ENCODE measurements at places on chromosomes 6 and 20.

DNA sequence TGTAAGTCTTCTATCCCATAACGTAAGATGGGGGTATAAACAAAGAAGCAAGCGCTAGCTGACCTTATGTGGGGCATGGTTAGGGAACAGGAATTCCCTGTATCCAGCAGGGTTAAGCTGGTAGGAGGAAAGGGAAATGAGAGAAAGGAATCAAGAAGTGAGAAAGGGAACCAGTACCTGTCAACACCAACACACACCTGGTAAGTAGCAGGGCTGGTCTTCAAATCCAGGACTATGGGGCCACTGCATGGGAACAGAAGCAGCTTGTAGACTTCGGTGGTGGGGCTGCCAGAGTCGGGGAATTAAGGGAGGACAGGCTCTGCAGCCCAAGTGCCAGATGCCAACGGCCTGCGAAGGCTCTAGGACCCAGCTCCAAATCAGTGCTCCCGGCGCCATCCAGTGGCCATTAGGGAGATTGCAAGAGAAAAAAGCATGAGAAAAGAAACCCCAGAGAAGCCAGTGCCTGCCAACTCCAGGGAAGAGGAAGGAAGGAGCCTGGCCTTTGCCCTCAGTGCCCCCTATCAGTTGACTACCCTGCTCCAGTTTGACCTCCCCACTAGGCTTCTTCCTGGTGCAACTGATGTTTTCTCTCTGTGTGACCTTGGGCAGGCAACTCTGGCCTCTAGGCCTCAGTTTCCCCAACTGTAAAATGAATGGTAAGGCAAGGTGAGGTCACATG, 15.8 kb upstream of the RBPJL start:
- DNase-seq = peak; percentile 77

DNA sequence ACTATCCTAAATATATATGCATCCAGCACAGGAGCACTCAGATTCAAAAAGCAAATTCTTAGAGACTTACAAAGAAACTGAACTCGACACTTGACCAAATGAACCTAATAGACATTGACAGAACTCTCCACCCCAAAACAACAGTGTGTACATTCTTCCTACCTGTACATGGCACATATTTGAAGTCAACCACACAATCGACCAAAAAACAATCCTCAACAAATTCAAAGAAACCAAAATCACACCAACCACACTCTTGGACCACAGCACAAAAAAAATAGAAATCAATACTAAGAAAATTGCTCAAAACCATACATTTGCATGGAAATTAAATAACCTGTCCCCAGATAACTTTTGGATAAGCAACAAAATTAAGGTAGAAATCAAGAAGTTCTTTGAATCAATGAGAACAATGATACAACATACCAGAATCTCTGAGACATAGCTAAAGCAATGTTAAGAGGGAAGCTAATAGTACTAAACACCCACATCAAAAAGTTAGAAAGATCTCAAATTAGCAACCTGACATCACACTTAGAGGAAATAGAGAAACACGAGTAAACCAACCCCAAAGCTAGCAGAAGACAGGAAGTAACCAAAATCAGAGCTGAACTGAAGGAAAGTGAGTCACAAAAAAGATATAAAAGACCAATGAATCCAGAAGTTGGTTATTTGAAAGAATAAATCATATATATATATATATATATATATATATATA, 12.5 kb upstream of the TREM1 start:
- DNase-seq = no peak

- DNase-seq = no peak
Measured at GRCh38 chr6:14442242-14442641, 324.7 kb downstream of the CD83 start.

DNA sequence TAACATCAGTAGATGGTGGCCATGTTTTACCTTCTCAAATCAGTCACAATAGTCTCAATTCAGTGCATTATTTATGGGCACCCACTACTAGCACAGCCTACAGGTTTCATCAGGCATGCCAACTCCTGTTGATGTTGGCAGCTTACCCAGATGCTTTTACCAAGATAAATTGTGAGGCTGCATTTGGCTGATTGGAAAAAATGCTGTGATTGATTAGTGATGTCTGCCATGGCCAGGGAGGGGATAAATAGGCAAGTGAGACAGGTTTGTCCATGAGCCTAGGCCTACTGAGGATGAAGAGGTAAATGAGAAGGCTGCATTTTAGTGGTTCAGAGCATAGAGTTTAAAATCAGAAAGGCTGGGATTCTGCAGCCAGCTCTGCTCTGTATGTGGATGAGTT, 227.1 kb downstream of the NFATC2 start:
- no peak for DNase-seq

- no peak for DNase-seq
Measured at GRCh38 chr6:46638650-46639049, 14.0 kb downstream of the CYP39A1 start.

- DNase-seq = peak; percentile 58
Measured at GRCh38 chr20:50472693-50473664, 37.2 kb upstream of the PTPN1 start.

- no peak for DNase-seq
Measured at GRCh38 chr6:43695967-43696291, 8.3 kb upstream of the MRPS18A start.

DNA sequence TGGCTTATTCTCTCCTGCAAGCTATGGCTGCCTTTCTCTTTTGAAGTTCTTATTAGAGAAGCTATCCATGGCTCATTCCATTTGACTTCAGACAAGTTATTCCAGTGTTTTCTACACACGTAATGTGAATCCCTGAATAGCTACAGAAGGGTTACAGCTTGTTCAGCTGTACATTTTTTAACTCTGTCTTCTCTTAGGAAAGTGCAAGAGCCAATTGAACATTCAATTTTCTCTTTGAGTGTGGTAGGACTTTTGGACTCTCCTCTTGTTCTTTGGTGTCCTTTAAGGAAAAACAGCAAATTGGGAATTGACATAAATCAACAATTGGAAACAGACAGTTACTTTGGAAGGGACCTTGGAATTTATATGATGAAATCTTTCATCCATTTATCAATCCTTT, 125.8 kb downstream of the EPM2A start:
- no peak for DNase-seq
